ENCODE measurements at places on chromosomes 3 and 15.

- DNase-seq, result no peak
Observed at GRCh38 chr3:71659864-71660591, 65.2 kb downstream of the EIF4E3 start.

GRCh38 chr3:32239307-32240158, 1.1 kb downstream of the CMTM8 start:
- DNase-seq, result no peak

DNA sequence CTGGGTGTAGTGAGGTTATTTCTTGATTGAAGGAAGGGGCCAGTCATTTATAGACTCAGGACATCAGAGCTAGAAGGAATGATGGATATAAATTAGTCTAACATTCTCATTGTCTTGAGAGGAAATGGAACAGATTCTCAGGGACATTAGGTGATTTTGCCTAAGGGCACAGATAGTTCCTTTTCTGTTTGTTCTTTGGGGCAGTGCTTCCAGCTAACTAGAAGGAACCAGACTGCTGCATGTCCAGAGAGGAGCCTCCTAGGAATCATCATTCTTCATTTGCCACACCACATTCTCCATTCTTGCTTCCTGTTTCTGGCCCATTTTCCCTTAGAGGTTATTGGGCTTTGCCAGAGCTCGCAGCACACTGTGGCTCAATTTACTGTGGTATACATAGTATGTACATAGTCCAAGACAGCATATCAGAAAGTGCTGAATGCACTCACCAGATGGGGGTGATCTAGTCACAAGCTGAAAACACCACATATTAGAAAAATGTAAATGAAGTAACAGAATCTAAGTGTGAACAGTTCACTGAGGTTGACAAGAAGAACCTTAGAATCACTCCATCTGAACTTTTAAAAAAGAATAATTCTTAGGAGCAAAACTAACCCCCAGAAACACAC, 62.7 kb upstream of the MYZAP start:
- DNase-seq, result no peak

GRCh38 chr3:32817558-32818228, at the start of gene TRIM71:
TRIM71 (plus strand) TSS chr3:32817997; CDS start chr3:32818081, 84 bp downstream.
- DNase-seq, result no peak

- no peak for DNase-seq
Observed at GRCh38 chr15:80912673-80913072, 76.9 kb downstream of the MESD start.

GRCh38 chr3:136919799-136920580, 37.8 kb upstream of the IL20RB start:
- DNase-seq, result no peak

GRCh38 chr3:42014921-42015533, 53.1 kb upstream of the ULK4 start:
- no peak for DNase-seq

- DNase-seq, result no peak
Observed at GRCh38 chr15:73323374-73323955, 45.3 kb downstream of the HCN4 start.

GRCh38 chr3:9230596-9230995, 18.9 kb downstream of the SRGAP3 start:
- DNase-seq, result no peak

GRCh38 chr3:154919226-154919625, 160.9 kb upstream of the MME start:
- DNase-seq, result no peak

- no peak for DNase-seq
Observed at GRCh38 chr3:177710506-177710905, 513.2 kb upstream of the TBL1XR1 start.

GRCh38 chr15:88894819-88895767, at the start of gene HAPLN3:
HAPLN3 (minus strand) TSS chr15:88895544; CDS start chr15:88887298, 8,246 bp downstream.
- DNase-seq, result no peak

DNA sequence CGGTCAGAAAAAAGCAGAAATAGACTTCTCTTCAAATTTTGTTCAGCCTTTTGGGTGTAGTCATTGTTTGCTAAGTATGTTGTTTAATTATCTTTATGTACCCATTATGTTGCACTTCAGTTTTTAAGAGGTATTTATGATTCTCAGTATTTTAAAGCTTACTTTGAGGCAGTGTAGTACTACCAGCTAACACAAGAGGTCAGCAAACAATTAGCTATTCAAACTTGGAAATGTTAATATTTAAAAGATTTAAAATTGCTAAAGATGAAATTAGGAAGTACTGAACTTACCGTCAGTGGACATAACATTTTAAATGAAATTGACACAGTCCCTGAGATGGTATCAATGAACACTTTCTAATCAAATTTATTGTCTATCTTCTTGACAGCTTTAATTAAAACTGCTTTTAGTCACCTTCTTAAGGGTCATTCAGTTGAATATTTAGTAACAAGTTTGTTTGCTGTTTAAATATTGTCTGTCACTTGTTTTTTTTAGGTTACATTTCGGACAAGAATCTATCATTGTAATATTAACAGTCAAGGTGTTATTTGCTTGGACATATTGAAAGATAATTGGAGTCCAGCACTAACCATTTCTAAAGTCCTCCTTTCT, 28.1 kb downstream of the NKIRAS1 start:
- no peak for DNase-seq

GRCh38 chr3:87501076-87501475, 224.7 kb upstream of the POU1F1 start:
- no peak for DNase-seq

DNA sequence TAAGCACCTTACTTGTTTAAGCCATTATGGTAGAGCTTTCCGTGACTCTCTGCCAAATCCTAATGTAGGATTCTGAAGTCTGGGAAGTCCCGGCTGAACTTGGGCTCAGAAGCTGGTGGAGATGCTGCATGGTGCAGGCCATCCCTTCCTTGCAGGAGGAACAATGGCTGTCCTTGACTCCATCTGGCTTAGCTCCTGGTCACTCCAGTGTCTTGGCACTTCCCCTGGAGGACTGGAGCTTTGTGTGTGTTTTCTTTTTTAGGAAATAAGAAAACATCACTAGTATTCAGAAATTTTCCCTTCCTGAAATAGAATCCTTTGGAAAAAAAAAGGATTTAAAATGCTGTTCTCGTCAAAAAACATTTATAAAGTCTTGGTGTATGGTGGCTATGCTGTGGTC, 209.3 kb upstream of the ROPN1 start:
- DNase-seq, result no peak

GRCh38 chr3:12585970-12586369, 29.1 kb downstream of the MKRN2 start:
- no peak for DNase-seq

- no peak for DNase-seq
Observed at GRCh38 chr3:128742821-128743594, 17.0 kb downstream of the RAB7A start.

GRCh38 chr3:123002100-123002748, 25.3 kb downstream of the SEMA5B start:
- no peak for DNase-seq

DNA sequence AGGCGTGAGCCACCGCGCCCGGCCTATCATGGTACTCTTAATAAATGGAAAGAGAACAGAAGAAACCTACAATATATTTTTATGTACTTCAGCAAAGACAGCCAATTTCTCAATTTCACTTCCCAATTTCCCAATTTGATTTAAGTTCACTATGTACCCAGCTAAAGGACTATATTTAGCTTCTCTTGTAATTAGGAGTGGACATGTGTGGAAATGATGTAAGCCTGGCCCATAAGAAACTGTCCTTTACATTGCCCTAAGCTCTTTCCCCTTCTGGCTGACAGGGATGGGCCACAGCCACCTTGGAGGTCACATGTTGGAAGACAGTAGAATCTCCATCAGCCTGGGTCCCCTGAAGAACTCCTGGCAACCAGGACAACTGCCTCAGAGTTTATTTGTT, 6.2 kb downstream of the TMEM39A start:
- DNase-seq, result no peak

DNA sequence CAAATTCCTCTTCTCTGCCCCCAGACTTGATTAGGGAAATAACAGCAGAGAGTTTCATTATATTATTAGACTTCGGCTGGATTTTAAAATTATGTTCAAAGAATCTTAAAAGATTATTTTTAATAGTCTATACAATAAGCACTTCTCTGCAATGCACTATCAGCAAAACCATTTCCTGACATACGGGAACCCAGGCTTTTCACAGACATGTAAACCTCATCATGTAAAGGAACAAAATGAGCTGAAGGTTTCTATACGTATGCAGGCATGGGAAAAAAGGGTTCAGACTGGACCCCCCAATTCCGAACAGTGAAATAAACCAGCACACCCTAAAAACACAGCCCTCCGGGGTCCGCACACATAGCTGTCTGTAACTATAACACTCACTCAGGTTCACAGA, 77.5 kb upstream of the LMOD3 start:
- no peak for DNase-seq

DNA sequence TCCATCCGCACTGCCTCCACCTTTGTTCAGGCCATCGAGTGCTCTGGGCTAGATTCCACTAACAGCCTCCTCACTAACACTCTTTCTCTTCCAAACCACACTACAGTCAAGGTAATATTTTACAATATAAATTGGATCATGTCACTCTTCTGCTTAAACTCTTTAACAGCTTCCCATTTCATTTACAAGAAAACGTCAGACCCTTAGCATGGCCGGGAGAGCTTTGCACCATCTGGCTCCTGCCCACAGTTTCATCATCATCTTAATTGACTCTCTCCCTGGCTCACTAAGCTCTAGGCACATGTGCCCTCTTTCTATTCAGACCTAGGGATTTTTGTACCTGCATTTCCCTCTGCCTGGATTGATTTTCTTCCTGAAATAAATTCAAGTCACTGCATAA, 354.7 kb downstream of the FGF12 start:
- no peak for DNase-seq

- DNase-seq, result no peak
Observed at GRCh38 chr3:26560081-26560480, 62.5 kb upstream of the LRRC3B start.

DNA sequence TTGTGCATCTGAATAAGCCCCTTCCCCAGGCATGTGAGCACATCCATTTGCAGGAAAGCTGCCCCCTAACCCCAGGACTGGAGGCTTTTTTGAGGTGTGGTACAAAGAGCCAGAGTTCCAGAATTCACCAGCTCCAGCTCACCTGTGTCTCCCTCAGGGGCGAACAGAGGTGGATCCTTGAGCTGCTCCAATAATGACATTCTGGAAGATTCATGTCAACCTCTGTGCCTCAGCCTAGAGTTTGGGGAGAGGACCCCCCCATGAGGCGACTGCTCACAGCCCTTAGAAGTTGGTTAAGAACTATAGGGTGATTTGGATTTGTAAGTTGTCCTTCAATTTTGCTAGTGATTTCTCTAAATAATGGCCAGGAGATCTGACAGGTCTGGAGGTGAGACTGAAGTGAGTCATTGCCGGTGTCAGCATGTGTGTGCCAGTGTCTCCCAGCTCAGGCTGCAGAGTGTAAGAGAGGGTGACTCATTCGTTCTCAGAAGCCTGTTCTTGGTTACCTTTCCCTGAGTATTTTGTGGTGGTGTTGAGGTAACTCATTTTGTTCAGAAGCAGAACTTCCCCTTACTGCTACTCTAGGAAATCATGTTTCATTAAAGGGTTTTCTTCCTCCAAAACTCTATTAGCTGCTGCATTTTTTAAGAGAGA, 136.9 kb upstream of the TOPAZ1 start:
- DNase-seq, result no peak

GRCh38 chr3:38544926-38545325, 48.8 kb downstream of the EXOG start:
- DNase-seq, result no peak

DNA sequence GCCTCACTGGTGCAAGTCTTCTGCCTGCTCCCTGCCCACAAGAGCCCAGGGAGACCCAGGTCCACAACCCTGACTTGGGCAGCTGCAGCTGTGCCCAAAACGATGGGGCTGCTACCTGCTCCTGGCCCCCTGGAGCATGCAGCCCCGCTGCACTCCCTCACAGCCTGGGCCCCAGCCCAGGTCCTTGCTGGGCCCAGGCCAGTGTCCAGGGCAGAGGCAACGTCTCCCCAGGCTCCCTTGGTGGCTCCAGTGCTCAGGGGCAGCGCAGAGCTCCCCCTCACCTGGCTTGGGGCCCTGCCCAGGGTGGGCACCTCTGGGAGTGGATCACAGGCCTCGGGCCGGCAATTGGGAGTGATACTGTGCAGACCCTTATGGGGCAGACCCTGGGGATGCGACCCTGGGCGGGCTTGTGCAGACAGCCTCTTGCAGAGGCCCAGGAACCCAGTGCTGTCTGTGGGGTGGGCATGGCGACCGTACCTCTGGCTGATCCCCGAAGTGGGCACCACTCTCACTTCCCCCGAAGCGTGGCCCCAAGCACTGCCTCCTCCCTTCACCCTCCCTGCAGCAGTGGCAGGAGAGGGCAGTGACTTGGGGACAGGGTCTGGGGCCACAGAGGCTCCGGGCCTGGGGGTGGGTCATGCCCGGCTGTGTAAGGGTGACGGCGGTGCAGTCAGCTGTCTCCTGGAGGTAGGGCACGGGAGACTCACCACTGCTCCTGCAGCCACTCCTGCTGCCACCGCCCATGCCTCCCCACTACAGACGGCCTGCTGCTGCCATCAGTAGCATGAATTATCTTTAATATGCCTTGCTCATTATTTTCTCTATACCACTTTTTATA, 255.9 kb downstream of the DOCK3 start:
- no peak for DNase-seq
